LHCN-M2 (cell line): ENCODE measurements at places on chromosomes 13 and 19. TPM values are rescaled to one million over a fixed set of nuclear protein-coding genes. Genes with fewer than 3 reads are reported as not detected.

The NOVA2 gene
- not detected in 2 replicates for total RNA-seq

- DNase-seq = peak; percentile 72
Observed at GRCh38 chr19:6862673-6863078, 24.7 kb upstream of the ADGRE1 start.

- no peak for DNase-seq
Observed at GRCh38 chr19:843180-843835, 2.5 kb downstream of the PRTN3 start.

DNA sequence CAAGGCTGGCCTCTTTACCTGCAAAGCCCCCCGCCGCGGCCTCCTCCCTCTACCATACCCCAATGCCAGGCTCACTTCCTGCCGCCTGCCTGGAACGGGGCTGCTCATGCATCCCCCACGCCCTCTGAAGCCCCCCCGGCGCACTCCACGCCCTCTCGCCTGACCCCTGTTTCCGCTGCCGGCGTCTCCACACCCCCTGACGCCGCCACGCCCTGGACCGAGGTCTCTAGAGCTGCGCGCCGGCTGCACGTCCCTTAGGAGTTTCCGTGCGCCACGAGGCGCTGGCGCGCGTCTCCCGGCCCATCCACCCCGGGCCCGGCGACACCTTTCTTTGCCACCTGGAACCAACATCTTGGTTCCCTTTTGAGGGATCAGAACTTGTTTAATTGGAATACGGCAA, 16.0 kb downstream of the DPRX start:
- no peak for DNase-seq

The AMER2 gene
- not detected in 2 replicates for total RNA-seq

The ZNF155 gene
- 5.5 and 8.3 TPM in 2 replicates for total RNA-seq

The GIPR gene
- total RNA-seq = not detected in 2 replicates

The ZNF90 gene
- total RNA-seq = 0.11 and 0.32 TPM in 2 replicates

The SERPINE3 gene
- total RNA-seq = not detected in 2 replicates

DNA sequence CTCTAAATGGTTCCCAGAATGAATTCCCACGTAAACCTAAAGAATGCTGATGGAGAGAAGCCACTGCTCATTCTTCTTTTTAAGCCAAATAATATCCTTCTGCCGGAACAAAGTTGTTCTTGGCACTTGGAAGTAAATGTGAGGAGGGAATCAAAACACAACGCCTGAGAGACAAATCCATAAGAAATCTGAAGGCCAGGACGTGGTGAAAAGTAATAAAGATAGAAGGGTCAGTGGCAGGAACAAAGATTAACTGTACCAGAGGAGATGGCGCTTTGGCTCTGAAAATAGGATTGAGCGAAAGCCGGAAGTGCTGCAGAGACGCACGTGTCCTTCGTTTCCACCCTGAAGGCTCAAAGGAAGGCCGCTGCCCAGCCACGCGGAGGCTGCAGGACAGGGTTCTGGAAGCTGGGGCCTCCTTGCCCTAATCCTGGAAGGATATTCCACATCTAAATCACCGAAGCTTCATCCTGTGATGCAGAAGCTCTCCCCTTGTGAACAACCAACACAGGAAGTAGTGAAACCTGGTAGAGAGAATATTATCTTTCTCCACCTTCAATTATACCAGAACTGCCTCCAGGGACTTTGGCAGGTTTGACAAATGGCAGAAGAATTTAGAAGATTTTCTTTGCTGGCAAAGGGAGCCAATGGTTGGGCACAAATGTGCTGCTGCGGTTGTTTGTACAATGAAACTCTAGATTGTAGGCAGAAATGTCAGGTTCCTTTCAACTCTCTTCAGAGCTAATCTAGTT, 214.6 kb upstream of the SERP2 start:
- DNase-seq = peak; percentile 36

The CBLC gene
- total RNA-seq = not detected in 2 replicates

The CEACAM3 gene
- total RNA-seq = not detected in 2 replicates

DNA sequence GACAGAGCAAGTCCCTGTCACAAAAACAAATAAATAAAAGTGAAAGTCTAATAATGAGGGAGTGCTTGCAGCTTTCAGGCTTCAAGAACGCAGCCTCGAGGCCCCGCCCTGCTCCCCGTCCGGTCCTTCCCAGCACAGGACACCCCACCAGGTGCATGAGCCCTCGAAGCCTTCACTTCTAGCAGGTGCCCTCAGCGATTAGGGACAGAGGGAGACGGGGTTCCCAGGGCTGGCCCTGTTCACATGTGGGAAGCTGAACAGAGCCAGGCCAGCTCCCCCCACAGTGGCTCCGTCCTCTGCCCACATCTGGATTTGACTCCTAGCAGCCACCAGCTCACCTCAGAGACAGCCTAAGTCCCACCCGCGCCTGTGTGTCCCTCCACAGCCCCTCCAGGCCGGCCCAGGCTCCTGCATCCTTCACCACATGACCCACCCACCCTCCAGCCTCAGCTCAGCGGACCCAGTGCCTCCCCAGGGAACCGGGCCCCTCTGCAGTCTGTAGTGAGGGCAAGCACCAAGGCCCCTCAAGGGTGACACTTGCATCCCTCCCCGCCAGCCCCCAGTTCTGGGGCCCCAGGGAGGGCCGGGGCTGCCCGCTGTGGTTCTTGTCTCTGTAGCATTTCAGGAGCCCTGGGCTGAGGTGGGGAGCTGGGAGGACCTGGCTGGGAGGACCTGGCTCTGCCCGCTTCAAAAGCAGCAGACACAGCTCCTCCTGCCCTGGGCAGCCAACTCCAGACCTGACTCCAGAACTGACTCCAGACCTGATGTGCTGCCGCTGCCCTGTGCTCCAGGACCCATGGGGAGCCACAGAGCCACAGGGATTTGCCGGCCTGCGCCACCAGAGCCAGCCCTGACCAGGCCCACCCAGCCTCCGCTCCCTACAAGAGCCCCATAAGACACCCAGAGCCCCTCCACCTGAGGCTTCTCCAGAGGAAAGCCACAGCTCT, 27.2 kb downstream of the GPX4 start:
- DNase-seq = no peak

DNA sequence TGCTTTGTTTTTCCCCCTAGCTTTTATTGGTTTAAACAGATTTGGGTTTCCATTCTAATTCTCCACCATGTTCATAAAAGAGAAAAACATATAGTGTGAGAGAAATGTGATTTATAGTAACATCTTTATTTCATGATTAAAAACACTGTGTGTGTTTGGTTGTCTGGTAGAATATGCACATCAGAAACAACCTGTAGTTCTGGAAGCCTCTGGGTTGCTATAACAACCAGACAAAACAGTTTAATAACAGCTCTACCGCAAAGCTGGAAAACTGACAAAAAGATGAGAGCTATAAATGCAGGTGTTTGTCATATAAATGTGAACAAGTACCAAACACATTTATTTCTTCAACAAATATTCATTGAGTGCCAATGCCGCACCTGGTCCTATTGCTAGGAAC, 9.8 kb downstream of the KBTBD6 start:
- peak; percentile 22 for DNase-seq

DNA sequence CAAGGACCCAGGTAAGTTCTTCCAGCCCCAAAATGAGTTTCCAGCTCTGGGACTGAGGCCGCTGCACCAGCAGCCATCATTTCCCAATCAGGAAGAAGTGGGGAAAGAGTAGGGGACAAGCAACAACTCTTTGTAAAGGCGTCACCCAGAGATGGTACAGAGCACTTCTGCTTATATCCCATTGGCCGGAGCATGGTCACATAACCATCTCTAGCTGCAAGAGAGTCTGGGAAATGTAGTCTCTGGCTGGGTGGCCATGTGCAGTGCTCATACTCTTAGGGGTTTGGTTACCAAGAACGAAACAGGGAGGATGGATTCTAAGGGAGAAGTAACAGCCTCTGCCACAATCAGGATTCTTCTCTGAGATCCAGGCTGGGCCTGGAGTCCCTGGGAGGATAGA, 26.3 kb downstream of the CKM start:
- DNase-seq = no peak

GRCh38 chr13:49956131-49956530, 20.0 kb upstream of the SPRYD7 start:
- DNase-seq = no peak

The NOTCH3 gene
- total RNA-seq = 10.3 and 13.8 TPM in 2 replicates

The RASGRP4 gene
- not detected in 2 replicates for total RNA-seq

GRCh38 chr13:110400786-110401533, 93.9 kb downstream of the COL4A2 start:
- DNase-seq = no peak

GRCh38 chr19:54428323-54429175, 13.3 kb downstream of the TTYH1 start:
- no peak for DNase-seq

The IGFL1 gene
- total RNA-seq = not detected in 2 replicates

- peak; percentile 78 for DNase-seq
Observed at GRCh38 chr13:109146912-109147647, 517.7 kb downstream of the MYO16 start.

GRCh38 chr19:6138511-6138910, 3.0 kb downstream of the ACSBG2 start:
- no peak for DNase-seq

- no peak for DNase-seq
Observed at GRCh38 chr13:27765650-27766049, 26.6 kb upstream of the GSX1 start.

The IGFLR1 gene
- 5.1 and 11.7 TPM in 2 replicates for total RNA-seq

DNA sequence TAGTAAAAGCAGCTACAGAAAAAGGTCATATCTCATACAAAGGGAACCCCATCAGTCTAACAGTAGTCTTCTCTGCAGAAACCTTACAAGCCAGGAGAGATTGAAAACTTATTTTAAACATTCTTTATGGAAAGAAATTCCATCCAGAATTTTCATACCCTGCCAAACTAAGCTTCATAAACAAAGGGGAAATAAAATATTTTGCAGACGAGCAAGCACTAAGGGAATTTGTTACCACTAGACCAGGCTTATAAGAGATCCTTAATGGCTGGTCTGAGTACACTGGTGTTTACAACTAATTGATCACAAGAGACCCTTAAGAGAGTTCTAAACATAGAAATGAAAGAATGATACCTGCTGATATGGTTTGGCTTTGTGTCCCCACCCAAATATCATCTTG, 128.6 kb upstream of the TNFSF11 start:
- DNase-seq = no peak

DNA sequence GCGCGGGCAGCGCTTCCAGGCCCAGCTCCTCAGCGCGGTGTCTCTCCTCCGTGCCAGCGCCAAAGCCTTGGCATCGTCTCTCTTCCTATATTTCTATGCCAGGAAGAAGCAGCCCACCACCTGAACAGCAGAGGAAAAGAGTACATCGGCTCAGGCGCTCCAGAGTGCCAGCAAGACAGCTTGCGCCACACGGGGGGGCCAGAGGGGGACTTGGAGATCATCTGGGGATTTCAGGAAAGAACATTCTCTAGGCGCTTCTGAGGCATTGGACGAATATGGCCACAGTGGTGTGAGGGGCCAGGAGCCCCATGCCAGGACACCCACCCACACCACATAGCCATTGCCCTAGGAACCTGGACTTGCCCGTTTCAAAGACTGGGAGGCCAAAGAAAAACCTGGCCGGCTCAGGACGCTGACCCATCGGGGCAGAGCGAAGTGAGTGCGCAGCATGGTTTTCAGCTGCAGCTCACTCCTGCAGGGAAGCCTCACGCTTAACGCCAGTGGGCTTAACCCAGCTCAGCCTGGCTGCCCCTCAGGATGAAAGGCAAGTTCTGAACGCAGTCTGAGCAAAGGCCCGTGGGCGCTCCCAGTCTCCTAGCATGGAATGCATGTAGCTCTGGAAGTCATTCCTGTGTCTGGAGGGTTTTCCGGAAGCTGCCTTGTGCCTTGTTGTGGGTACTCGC, 62.1 kb downstream of the GGACT start:
- DNase-seq = no peak

The ZNF208 gene
- 1.5 TPM in 1 of 2 replicates, not detected in the other for total RNA-seq
